ENCODE measurements at places on chromosomes 1 and 21.

GRCh38 chr1:201916649-201917249, 28.1 kb downstream of the SHISA4 start:
- DNase-seq = no peak

- no peak for DNase-seq
These were observed 126.7 kb downstream of the EIF4G3 start for GRCh38 chr1:21050031-21050430.

- DNase-seq = no peak
These were observed 32.6 kb downstream of the OR2G3 start for GRCh38 chr1:247638011-247638410.

DNA sequence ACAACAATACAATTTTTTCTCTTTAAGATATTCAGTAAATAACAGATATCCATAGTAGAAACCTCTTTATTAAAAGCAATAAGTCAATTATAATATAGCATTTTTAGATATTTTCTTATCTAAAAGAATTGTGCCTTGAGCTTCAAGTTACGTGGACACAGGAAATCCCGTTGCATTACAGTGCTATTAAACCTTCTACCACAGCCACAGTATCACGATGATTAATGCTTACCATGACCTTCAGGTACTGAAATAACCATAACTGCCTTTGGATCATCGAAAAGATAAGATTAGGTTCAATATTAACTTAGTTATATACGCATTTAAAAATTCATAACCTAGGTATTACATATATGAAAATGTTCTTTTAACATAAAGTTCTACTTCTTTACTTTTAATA, 17.9 kb downstream of the B3GALNT2 start:
- no peak for DNase-seq

GRCh38 chr1:7614576-7615074, 156.5 kb upstream of the VAMP3 start:
- DNase-seq = no peak

DNA sequence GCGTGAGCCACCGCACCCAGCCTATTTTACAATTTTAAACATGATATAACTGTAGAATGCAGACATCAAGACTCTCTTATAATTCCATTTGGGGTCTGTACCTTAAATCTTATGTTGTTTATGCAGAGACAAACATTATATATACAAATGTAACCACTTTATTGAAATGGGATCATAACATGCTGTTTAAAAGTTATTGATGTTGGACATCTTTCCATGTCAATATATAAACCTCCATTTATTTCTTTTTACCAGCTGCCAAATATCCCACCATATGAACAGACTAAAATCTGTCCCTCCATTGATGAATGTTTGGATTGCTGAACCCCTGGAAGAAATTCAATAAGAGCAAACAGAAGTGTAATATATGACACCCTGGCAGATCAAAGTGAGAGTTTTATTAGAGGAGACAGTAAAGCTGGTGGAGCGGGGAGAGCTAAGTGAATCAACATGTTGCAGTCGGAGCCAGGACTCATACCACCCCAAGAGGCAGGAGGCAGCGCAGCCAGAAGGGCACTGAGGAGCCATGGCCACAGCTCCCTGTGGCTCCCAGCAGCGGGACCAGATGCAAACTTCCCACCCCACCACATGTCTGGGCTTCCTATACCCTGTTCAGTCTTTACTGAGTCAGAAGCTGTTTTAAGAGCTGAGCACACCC, 4.7 kb upstream of the PCSK9 start:
- DNase-seq = no peak

DNA sequence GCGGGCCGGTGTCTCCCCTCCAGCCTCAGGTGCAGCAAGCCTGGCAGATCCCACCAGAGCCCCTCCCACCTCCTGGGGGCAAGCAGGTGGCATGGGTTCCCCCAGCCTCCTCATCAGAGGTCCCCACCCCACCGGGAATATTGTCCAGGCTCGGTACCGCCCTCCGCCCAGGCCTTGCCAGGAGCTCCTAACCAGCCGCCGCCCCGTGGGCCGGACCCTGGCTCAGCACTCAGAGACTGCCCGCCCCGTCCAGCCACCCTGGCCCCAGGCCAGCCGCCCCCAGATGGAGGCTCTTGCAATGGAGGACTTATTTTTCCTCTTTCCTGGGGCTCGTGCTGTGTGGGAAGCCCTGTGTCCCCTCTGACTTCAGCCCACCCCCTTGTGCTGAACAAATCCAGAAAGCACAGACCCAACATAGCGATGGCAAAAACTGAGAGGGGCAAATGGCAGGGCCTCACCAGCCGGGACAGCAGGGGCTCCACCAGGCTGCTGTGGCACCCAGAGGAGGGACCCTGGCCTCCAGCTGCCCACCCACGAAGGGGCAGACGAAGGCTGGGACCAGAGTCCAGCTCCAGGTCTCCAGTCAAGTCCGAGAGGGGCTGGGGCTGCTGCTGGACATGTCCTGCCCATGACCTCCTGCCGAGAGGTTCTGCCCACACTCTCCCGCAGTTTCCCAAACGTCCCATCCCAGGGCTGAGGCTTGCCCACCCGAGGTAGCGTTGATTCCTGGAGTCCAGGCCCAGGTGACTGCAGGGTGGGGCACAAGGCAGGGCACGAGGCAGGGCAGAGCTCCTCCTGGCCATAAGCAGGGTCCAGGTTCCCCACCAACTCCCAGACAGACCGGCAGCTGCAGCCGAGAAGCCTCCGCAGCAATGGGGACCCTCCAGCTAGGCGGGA, 7.5 kb downstream of the MEGF6 start:
- no peak for DNase-seq

DNA sequence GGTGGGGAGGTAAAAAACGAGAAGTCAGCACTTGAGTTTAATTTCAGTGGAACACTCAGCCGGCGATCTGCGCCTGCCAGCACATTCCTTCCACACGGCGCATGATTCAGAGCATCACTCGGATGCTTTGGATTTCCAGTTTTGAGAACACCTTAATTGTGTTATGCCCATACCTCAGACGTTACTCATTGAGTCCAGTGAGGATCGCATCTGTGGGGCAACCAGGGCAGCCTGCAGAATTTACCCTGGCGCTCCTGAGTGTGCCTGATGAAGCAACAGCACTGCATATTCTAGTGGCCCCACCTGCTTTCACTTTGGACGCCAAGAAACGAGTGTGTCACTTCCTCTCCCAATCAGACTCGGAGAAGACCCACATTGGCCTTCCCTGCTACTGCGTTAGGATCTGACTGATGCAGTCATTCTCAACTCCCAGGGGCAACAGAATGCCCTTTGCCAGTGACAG, 19.9 kb downstream of the FAM89A start:
- DNase-seq = no peak

- no peak for DNase-seq
These were observed 40.0 kb downstream of the TYW3 start for GRCh38 chr1:74772945-74773344.

GRCh38 chr1:58108783-58109182, 437.7 kb downstream of the OMA1 start:
- DNase-seq = no peak

DNA sequence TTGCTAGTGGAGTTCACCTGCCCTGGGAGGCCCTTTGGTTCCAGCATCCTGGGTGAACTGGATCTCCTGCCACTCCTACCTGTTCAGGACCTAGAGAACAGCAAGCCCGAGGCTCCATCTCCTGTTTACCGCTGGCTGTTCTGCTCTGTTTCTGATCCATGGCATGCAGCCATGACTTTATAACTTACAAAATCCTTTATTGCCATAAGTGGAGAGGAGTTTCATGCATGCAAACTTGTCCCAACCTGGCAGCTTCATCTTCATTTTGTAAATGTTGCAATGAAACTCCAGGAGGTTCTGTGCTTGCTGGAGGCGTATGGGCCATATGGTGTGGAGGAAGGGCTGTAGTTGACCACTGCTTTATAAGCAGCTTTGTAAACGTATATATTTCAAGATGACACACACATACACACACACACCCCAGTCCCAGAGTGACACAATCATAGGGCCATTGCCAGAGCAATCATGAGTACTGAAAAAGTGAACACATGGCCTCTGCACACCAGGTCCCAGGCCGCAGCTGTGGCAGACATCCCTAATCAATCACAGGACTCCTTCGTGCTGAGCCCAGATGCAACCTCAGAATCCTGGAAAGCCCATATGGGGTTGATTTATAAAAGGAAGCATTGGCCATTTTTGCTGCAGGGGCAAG, 69.0 kb downstream of the UBIAD1 start:
- DNase-seq = no peak

- DNase-seq = no peak
These were observed 6.2 kb downstream of the CD247 start for GRCh38 chr1:167512046-167512654.

- no peak for DNase-seq
These were observed 17.6 kb downstream of the SHISA4 start for GRCh38 chr1:201906336-201906735.

DNA sequence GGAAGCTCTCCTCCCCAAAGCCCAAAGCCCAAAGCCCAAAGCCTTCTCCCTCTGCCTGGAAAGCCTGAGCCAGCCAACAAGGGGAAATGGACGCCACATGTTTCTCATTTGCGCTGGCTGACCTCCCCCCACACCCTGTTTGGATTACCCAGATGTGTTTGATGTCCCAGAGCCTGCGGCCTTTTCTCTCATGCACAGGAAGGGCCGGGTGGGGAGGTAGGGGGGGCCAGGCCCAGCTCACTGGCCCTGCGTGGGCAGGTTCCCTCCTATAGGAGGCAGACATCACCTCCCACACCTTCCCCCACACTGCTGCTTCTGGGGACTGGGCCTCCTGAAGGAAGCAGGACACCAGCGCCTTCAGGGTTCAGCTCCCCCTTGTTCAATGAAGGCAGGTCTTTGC, 116.3 kb downstream of the NAV1 start:
- DNase-seq = no peak

GRCh38 chr1:185353124-185353523, 36.1 kb upstream of the IVNS1ABP start:
- DNase-seq = no peak

- DNase-seq = no peak
These were observed 228.5 kb downstream of the LRRC40 start for GRCh38 chr1:69976896-69977295.

- DNase-seq = no peak
These were observed 29.5 kb downstream of the TLCD4 start for GRCh38 chr1:95146637-95147036.

GRCh38 chr1:117753652-117754051, 147.8 kb downstream of the TENT5C start:
- no peak for DNase-seq

DNA sequence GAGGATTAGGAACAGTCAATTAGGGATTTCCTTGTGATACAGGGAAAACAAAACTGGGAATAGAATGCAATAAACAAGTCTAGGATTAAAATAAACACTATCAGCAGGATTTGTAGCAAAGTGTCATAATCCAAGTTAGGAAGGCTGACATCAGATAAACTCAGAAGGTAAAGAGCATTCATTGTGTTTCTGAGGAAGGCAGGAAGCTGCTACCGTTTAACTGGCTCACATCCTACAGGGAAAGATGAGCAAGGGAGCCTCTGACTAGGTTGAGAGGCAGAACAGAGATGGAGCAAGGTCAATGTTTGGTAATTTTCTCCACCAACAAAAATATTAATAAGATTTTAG, 124.7 kb downstream of the POU2F1 start:
- DNase-seq = no peak

GRCh38 chr1:26951216-26951615, 9.1 kb downstream of the KDF1 start:
- DNase-seq = no peak

DNA sequence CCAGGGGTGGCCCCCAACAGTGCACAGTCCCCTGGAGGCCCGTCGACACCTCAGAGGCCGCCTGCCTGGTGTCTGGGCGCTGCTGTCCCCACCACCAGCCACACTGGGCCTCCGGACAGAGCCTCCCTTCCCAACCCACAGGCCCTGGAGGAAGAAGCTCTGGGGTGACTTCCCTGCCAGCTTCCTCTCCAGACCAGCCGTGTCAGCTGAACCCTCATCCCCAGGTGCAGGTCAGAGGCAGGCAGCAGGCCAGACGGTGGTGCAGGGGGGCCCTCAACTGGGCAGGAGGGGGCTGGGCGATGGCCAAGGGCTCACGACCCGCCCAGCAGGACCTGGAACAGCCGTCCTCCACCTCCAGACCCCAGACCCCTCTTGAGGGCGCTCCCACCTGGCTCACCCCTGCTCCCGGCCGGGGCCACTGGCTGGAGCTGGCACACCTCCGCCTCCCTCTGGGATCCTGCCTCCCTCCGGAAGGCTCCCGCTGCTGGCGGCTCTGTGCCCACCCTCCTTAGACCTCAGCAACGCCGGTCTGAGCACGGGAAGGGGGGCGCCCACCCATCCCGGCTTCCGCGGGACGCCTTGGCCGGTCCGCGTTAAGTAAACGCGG, 520 bp downstream of the TNFRSF18 start:
- DNase-seq = no peak

Measured in H1 (cell line).